ENCODE measurements at places on chromosomes 12 and 14.

DNA sequence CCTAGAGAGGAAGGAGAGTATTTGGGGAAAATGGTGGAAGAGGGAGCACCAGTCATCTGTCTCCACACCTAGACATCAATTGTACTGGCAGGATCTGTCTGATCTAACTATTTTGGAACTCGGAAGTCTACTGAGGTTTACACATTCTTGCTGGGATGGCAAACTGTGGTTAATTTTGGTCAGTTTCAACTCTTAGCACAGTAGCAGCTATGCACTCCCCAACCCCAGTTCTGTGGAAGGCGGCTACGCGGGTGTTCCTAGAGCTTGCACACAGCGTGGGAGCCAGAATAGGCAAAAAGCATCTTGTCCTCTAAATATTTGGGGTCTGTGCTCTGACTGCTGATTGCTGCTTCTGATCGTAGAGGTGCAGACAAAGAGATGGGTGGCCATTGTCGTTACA, 33.8 kb downstream of the TECPR2 start:
- peaks cover 2% of the 10 kb centered on the region for H3K36me3 ChIP-seq
- H3K27me3 ChIP-seq, result no peaks in the 10 kb centered on the region
- H3K4me3 ChIP-seq, result no peak overlapping the region
- H3K27ac ChIP-seq, result no peak overlapping the region
- H3K4me1 ChIP-seq, result no peaks in the 10 kb centered on the region

GRCh38 chr14:105742531-105742848, 216.1 kb downstream of the TMEM121 start:
- no peak for DNase-seq
- H3K36me3 ChIP-seq, result no peaks in the 10 kb centered on the region
- H3K27me3 ChIP-seq, result no peaks in the 10 kb centered on the region
- no peak overlapping the region for H3K27ac ChIP-seq

GRCh38 chr12:128763395-128763794, 60.4 kb downstream of the SLC15A4 start:
- no peaks in the 10 kb centered on the region for H3K36me3 ChIP-seq
- H3K4me1 ChIP-seq, result no peaks in the 10 kb centered on the region
- no peak for DNase-seq
- H3K27me3 ChIP-seq, result peaks cover 8% of the 10 kb centered on the region
- H3K4me3 ChIP-seq, result no peak overlapping the region
- no peak overlapping the region for H3K27ac ChIP-seq

GRCh38 chr12:27143256-27144069, 61.1 kb upstream of the C12orf71 start:
- no peaks in the 10 kb centered on the region for H3K27me3 ChIP-seq
- no peaks in the 10 kb centered on the region for H3K4me1 ChIP-seq
- no peak overlapping the region for H3K4me3 ChIP-seq
- DNase-seq, result peak; percentile 3

GRCh38 chr12:57584690-57585089, 6.3 kb upstream of the PIP4K2C start:
- no peak for DNase-seq
- no peaks in the 10 kb centered on the region for H3K36me3 ChIP-seq
- H3K27me3 ChIP-seq, result no peaks in the 10 kb centered on the region
- H3K27ac ChIP-seq, result no peak overlapping the region

DNA sequence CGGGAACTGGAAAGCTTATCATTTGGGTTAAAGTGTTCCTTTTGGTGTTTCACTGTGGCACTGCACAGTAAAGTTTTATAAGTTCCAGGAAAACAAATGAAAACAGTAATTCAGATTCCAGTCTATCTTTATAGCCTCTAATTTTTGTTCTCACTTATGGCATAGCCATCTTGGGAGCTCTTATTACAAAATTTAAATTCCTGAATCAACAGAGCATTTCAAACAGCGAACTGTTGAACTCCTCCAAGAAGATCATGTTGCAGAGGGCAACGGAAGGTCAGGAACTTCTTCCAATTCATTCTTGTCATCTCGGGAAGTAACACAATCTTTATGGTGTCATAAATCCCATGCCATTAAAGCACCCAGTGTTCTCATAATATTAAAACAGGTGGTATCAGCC, 229.1 kb downstream of the KCNC2 start:
- H3K36me3 ChIP-seq, result no peaks in the 10 kb centered on the region
- H3K4me1 ChIP-seq, result peaks cover 5% of the 10 kb centered on the region
- no peak overlapping the region for H3K27ac ChIP-seq
- no peak overlapping the region for H3K4me3 ChIP-seq
- no peaks in the 10 kb centered on the region for H3K27me3 ChIP-seq

DNA sequence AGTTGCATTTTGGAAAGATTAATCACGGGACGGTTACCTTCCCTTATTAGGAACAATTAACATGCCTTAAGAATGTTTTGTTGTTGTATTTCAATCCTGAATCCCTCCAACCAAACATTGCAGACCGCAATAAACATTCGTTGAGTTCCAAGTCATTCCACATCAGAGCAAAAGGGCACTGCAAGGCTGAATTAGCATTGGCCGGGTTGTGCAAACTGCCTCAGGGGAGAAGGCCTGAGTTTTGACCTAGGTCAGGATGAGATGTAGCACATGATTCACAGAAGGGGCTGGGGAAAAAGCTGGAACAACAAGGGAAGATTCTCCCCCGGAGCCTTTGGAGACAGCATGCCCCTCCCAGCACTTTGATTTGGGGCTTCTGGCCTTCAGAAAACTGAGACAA, 82.1 kb upstream of the BDKRB2 start:
- H3K36me3 ChIP-seq, result no peaks in the 10 kb centered on the region
- H3K4me1 ChIP-seq, result peaks cover 7% of the 10 kb centered on the region
- DNase-seq, result no peak
- H3K27ac ChIP-seq, result no peak overlapping the region
- H3K4me3 ChIP-seq, result no peak overlapping the region

DNA sequence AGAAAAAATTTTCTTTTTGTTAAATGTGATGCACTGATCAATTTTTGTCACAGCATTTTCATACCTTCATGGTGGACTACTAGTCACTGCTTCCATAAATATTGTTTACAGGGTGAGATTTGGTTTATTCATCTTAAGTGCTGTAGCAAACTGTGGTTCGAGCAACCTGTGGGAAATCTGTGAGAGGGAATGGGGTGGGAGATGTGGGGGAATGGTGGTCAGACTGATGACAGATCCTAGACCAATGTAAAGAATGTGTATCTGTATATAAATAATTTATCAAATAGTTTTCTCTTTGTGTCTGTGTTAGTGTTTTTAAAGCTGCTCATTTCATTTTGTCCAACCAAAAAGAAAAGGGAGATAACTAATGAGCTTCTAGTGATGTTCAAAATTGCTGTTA, 26.7 kb downstream of the CSRP2 start:
- H3K4me3 ChIP-seq, result no peak overlapping the region
- H3K36me3 ChIP-seq, result peaks cover 6% of the 10 kb centered on the region
- H3K4me1 ChIP-seq, result no peaks in the 10 kb centered on the region

- H3K36me3 ChIP-seq, result no peaks in the 10 kb centered on the region
- no peaks in the 10 kb centered on the region for H3K27me3 ChIP-seq
- no peak for DNase-seq
- H3K27ac ChIP-seq, result no peak overlapping the region
- no peak overlapping the region for H3K4me3 ChIP-seq
These were observed 141.9 kb downstream of the BTG1 start for GRCh38 chr12:92003701-92004100.

- no peak overlapping the region for H3K27ac ChIP-seq
- no peak for DNase-seq
- no peaks in the 10 kb centered on the region for H3K36me3 ChIP-seq
- no peaks in the 10 kb centered on the region for H3K4me1 ChIP-seq
- H3K4me3 ChIP-seq, result no peak overlapping the region
These were observed 397.5 kb upstream of the GARIN6 start for GRCh38 chr12:99250091-99250490.

GRCh38 chr12:21940549-21941505, at the start of gene ABCC9:
Gene ABCC9 (minus strand): TSS chr12:21941426. CDS start chr12:21936674, 4,752 bp downstream.
- no peak within 1 kb of the TSS for H3K27ac ChIP-seq
- H3K27me3 ChIP-seq, result no peaks in the 10 kb centered on the region
- H3K4me3 ChIP-seq, result peak within 1 kb of the TSS; percentile 32
- H3K4me1 ChIP-seq, result no peaks in the 10 kb centered on the region
- DNase-seq, result peak; percentile 40
- no peaks in the 10 kb centered on the region for H3K36me3 ChIP-seq

DNA sequence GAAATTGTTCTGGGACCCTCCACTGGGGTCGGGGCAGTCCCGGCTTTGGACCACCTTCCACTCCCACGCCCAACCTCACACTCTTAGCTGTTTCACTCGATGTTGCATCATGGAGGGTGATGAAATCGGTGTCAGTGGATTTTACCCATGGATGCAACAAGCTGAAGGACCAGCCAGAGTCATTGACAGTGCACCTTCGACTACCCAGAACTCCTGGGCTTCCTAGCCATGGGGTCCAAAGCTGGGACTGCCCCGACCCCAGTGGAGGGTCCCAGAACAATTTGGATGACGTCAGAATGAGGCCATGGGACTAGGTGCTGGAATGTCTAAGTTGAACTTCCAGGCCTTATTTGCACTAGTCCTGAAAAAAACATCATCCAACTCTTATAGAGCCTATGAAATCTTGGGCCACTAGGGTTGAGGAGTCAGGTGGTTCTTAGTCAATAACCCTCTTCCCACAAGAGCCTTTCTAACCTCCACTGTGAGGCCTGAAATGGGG, 882 bp upstream of the IL23A start:
- H3K4me1 ChIP-seq, result peaks cover 2% of the 10 kb centered on the region
- DNase-seq, result no peak
- H3K27me3 ChIP-seq, result no peaks in the 10 kb centered on the region
- peaks cover 12% of the 10 kb centered on the region for H3K36me3 ChIP-seq

DNA sequence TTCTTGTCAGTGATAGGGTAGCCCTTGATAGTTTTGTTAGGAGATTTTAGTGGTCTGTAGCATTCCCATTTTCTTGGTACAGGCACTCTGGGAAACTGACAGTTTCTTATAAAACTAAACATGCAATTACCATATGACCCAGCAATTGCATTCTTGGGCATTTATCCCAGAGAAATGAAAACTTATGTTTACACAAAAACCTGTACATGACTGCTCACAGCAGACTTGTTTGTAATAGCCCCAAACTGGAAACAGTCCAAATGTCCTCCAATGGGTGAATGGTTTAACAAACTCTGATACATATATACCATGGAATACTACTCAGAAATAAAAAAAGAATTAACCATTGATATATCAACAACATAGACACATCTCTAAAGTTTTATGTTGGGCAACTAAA, 75.5 kb downstream of the BORCS5 start:
- H3K27me3 ChIP-seq, result no peaks in the 10 kb centered on the region
- DNase-seq, result no peak
- H3K27ac ChIP-seq, result no peak overlapping the region
- H3K4me3 ChIP-seq, result no peak overlapping the region
- no peaks in the 10 kb centered on the region for H3K36me3 ChIP-seq

DNA sequence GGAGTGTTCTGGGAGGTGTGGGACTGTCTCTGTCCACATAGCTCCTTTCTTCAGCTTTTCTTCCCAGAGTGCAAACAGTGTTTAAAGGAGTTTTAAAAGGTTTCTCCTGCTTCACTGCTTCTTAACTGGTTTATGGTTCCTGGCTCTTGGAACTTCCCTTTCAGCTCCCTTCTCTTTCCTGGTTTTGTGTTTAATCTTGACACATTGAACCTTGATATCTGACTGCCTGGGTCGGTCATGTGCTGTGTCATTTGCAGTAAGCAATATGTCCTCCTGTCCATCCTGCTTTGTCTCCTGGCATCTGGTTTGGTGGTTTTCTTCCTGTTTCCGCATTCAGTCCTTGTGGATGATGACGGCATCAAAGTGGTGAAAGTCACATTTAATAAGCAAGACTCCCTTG, 2.2 kb downstream of the TMEM106C start:
- H3K4me3 ChIP-seq, result no peak overlapping the region
- peak overlapping the region; percentile 86 for H3K27ac ChIP-seq
- H3K4me1 ChIP-seq, result peaks cover 4% of the 10 kb centered on the region
- peaks cover 6% of the 10 kb centered on the region for H3K27me3 ChIP-seq
- peak; percentile 76 for DNase-seq

- H3K36me3 ChIP-seq, result peaks cover 82% of the 10 kb centered on the region
- H3K27me3 ChIP-seq, result no peaks in the 10 kb centered on the region
- H3K4me1 ChIP-seq, result no peaks in the 10 kb centered on the region
- no peak overlapping the region for H3K27ac ChIP-seq
- H3K4me3 ChIP-seq, result no peak overlapping the region
These were observed 93.0 kb downstream of the ACTN1 start for GRCh38 chr14:68886109-68886434.

GRCh38 chr12:101207086-101207780, 2.8 kb downstream of the SLC5A8 start:
- H3K36me3 ChIP-seq, result no peaks in the 10 kb centered on the region
- H3K27me3 ChIP-seq, result peaks cover 33% of the 10 kb centered on the region
- H3K4me3 ChIP-seq, result no peak overlapping the region
- no peak for DNase-seq
- no peak overlapping the region for H3K27ac ChIP-seq
- no peaks in the 10 kb centered on the region for H3K4me1 ChIP-seq

GRCh38 chr12:62995097-62995496, 60.1 kb upstream of the PPM1H start:
- no peaks in the 10 kb centered on the region for H3K36me3 ChIP-seq
- no peaks in the 10 kb centered on the region for H3K4me1 ChIP-seq
- H3K4me3 ChIP-seq, result no peak overlapping the region
- H3K27me3 ChIP-seq, result no peaks in the 10 kb centered on the region
- H3K27ac ChIP-seq, result no peak overlapping the region
- DNase-seq, result no peak

DNA sequence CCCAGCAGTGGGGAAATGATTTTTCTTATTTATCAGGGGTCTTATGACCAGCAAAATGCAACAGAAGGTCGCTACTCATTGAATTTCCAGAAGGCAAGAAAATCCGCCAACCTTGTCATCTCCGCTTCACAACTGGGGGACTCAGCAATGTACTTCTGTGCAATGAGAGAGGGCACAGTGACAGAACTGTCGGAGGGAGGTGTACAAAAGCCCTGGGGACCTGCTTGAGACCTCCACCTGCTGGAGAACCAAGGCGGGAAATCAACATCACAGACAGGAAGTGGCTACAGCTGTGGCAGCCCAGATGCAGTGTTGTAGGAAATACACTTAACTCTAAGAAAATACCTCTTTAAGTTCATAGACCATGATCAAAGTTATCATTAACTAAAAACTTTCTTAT, 250.9 kb upstream of the OR4E1 start:
- no peak overlapping the region for H3K4me3 ChIP-seq
- peak overlapping the region; percentile 71 for H3K27ac ChIP-seq
- H3K36me3 ChIP-seq, result no peaks in the 10 kb centered on the region
- no peaks in the 10 kb centered on the region for H3K27me3 ChIP-seq
- no peaks in the 10 kb centered on the region for H3K4me1 ChIP-seq
